ENCODE measurements at places on chromosomes 4 and X. TPM values are rescaled to one million over a fixed set of nuclear protein-coding genes. Genes with fewer than 3 reads are reported as not detected.

The CNGA1 gene
- not detected for total RNA-seq

The SPANXD gene
- not detected for total RNA-seq

The PNMA5 gene
- total RNA-seq, result not detected

The CACNA1F gene
- not detected for total RNA-seq

The ARHGAP36 gene
- total RNA-seq, result not detected

The OTUD6A gene
- total RNA-seq, result not detected

The ATP1B4 gene
- total RNA-seq, result not detected

The FMR1NB gene
- total RNA-seq, result not detected

The TRIM2 gene
- total RNA-seq, result 88.8 TPM

The FANCB gene
- total RNA-seq, result 3.3 TPM

The MAEA gene
- total RNA-seq, result 68.5 TPM

The RASL11B gene
- 1.3 TPM for total RNA-seq

The BGN gene
- total RNA-seq, result 39.8 TPM

The SYTL4 gene
- 2.6 TPM for total RNA-seq

The TRAM1L1 gene
- 6.3 TPM for total RNA-seq

The FGFBP2 gene
- total RNA-seq, result 0.49 TPM

The MAGEE1 gene
- 2.9 TPM for total RNA-seq

The CTPS2 gene
- 7.8 TPM for total RNA-seq

The IQSEC2 gene
- 28.2 TPM for total RNA-seq

The SLAIN2 gene
- 97.4 TPM for total RNA-seq

The TBX22 gene
- total RNA-seq, result not detected

The AKAP4 gene
- not detected for total RNA-seq

The XKRX gene
- total RNA-seq, result not detected

The CRMP1 gene
- 0.12 TPM for total RNA-seq

The C4orf51 gene
- total RNA-seq, result not detected

The TTC29 gene
- 0.12 TPM for total RNA-seq

The XAGE1A gene
- not detected for total RNA-seq

The NPNT gene
- total RNA-seq, result 1.8 TPM

The LDB2 gene
- 16.6 TPM for total RNA-seq

The NDP gene
- 2.8 TPM for total RNA-seq

The DKK2 gene
- total RNA-seq, result 29.7 TPM

The TEC gene
- total RNA-seq, result 2.4 TPM

The ATP6AP1 gene
- 53.1 TPM for total RNA-seq

The ATP11C gene
- 44.9 TPM for total RNA-seq

The FHIP1A gene
- 0.85 TPM for total RNA-seq

The ABCE1 gene
- total RNA-seq, result 103 TPM

The PAGE2B gene
- not detected for total RNA-seq

The SSX1 gene
- total RNA-seq, result not detected

The FOXR2 gene
- not detected for total RNA-seq

The PROM1 gene
- under 0.01 TPM for total RNA-seq

The GAGE12J gene
- total RNA-seq, result not detected

The PNMA6A gene
- 4.4 TPM for total RNA-seq

The LRIT3 gene
- under 0.01 TPM for total RNA-seq

The TMSB15B gene
- total RNA-seq, result 2.4 TPM

The SHOX gene
- total RNA-seq, result not detected

The AMTN gene
- total RNA-seq, result not detected

The KLHL15 gene
- total RNA-seq, result 9.7 TPM

The CRLF2 gene
- not detected for total RNA-seq

The GLRA2 gene
- not detected for total RNA-seq

The RAB39B gene
- total RNA-seq, result 0.85 TPM
